NCI-H748 treated with DMSO at 0.1 percent for 48 hours (cell line): ENCODE measurements at places on chromosomes 11 and 22.

DNA sequence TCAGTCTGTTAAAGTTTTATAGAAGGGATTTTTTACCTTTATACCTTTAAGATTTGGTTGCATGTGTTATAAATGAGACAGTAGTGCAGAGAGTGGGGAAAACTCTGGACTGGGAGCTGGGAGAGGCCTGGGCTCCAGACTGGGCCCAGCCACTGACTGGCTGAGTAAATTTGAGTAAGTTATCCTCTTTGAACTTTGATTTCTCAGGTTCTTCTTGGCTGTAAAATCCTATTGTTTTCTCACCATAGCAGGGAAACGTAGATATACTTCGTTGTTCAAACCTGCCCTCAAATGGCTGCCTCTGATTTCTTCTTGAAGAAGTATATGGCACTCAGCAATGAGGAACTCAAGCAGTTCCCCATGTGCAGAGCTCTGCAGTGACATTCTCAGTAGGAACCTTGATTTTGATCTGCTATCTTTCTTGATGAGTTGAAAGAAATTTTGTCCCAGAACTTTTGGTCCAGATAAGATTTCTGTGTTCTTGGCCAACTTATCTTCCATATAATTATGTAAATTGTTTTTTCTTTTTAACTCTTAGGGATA, 8.8 kb downstream of the BMAL1 start:
- DNase-seq, result no peak

DNA sequence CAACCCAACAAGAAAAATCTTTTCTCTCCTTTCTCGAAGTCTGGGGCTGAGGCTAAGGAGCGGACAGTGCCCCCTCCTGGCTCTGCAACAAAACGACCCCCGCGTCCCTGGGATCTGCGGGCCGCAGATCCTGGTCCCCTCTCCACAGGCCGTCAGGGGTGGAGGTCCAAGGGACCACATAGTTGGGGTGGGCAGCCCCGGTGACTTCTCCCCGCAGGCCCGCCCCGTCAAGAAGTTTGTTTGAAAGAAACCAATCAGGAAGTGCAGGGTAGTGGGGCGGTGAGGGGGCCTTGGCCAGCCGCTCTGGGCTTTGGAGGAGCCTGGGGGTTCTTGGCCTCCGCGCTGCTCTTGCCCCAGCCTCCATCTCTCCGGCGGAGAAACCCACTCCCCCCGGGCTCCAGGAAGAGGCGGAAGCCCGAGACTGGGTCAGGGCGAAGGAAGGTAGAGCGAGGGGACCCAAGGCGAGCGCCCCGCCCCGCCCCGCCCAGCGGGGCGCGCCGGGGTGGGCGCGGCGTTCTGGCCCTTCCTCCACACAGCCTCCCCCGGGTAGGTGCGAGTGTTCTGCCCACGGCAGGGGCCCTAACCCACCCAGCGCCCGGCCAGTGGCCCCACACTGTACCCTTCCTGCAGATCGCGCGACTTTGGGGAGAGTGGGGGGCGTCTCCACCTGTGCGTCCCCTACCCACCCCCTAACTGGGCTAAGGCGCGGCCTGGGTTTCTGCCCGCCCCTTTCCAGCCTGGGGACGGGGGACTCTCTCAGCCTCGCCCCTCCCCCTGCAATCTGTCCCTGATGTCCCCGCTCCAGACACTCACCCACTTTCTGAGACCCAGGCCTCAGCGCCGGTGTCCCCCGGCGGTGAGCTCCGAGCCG, 1.3 kb downstream of the TP53I11 start:
- DNase-seq, result no peak

DNA sequence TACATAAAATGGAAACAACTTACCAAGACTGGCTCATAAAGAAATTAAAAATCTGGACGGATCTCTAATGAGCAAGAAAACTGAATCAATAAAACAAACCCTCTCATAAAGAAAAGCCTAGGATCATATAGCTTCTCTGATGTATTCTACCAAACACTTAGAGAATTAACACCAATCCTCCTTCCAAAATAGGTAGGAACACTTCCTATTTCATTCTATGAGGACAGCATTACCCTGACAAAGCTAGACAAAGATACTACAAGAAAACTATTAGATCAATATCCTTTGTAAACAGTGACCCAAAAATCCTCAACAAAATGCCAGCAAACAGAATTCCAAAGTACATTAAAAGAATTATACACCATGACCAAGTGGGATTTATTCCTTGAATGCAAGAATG, 52.9 kb upstream of the CLTCL1 start:
- DNase-seq, result no peak

- DNase-seq, result no peak
Observed at GRCh38 chr22:29344137-29344536, 28.6 kb upstream of the RASL10A start.

- no peak for DNase-seq
Observed at GRCh38 chr11:3037945-3038271, 19.3 kb downstream of the CARS1 start.

DNA sequence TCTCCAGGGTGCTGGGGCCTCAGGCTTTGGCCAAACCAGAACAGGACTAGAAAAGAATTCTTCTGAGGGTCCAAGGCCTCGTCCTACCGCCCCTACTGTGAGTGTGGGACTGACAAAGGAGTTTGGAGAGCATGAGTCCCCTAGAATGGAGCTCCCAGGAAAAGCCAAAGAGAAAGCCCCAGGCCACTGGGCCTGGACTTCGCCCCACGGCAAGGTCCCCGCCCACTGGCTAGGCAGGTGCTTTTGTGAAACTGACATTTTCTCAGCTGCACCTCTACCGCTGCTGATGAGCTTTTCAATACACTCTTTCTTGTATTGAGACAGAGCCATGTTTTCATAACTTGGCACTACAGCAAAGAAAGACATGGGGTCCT, 9.7 kb upstream of the FGF3 start:
- DNase-seq, result no peak

DNA sequence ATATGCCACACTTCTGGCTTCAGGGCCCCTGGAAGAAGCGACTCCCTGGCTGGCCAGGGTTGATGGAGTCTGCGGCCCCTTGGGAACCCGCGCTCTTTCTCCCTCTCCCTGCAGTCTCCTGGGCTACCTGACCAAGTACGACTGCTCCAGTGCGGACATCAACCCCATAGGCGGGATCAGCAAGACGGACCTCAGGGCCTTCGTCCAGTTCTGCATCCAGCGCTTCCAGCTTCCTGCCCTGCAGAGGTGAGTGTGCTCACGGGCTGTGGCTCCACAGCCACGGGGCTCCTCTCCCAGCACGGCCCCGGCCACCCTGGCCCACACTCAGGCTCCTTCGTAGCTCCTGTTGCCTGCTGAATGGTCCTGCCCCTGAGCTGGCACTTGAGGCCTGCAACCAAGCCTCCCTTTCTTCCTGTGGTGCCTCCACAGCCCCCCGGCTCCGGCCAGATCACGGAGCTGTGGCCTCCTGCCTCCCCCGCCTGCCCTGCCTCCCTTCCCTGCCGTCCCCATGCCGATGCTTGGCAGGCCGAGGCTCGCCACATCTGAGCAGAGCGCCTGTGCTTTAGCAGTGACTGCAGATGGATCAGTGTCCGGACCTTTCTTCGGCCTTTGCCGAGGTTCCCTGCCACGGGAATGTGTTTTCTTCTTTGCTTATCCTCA, 36.2 kb upstream of the KRTAP5-7 start:
- DNase-seq, result no peak

DNA sequence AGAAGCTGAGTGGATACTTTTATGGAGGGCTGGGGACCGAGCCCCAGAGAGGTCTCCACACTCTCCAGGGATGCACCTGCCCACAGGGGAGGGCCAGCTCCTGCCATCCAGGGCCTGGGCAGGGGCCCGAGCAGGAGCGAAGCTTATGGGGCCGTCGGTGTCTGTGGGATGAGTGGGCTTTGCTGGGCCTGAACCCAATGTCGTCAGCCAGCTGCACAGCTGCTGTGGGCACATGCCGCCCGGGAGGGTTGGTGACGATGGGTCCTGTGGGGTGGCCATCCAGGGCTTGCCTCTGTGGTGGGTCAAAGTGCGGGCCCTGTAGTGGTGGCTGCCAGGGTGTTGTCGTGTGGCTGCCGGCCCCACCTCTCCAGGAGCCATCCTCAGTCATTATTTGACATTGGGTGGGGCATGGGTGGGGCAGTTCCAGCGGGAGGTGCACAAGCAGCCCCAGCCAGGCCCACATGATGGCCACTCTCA, 447.1 kb downstream of the TBC1D22A start:
- no peak for DNase-seq

DNA sequence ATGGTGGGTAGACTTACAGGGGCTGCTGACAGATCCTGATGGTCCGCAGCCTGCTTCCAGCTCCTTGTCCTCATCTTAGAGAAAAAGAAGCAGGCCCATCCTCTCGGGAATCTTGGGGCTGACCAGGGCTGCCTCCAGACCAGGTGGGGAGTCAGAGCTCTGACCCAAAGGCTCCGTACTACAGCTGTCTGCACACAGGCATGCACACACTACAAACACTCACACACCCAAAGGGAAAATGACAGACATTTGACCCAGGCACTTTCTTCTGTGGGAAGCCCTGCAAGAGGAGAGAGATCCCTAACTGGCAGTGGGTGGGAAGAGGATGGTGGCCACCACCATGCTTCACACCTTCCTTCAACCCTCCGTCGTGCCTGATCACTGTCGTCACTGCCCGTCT, 46.9 kb upstream of the MYOD1 start:
- no peak for DNase-seq

DNA sequence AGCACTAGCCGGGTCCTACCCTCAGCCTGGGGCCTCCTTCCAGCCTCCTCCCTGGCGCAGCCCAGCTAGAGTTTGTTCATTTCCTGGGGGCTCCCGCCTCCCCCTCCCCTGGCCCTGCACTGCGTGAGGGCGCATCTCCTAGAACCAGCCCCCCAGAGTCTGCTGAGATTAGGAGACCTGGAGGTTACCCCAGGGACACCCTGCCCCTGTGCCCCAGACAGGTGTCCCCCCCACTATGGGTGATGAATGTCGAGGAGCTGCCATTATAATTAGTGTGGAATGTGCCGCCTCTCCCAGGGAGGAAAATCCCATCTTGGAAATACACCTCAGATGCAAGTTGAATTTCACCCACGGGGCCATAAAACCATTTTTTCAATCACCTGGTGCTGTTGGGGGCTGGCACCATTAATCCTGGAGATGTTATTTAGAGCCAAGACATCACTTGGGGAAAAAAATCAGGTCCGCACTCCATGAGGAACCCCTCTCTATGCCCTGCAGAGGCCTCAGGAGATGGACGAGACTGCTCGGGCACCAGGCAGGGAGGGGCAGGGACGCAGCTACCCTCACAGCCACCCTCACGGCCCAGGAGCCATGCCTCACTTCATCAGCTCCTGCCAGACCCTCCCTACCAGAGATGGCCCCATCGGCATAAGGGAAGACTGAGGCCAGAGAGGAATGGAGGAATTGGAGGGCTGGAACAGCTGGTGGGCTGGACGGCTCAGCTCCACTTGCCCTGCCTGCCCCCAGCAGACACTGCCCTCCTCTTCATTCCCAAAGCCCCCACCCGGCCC, 197.5 kb downstream of the IGLL1 start:
- DNase-seq, result no peak

DNA sequence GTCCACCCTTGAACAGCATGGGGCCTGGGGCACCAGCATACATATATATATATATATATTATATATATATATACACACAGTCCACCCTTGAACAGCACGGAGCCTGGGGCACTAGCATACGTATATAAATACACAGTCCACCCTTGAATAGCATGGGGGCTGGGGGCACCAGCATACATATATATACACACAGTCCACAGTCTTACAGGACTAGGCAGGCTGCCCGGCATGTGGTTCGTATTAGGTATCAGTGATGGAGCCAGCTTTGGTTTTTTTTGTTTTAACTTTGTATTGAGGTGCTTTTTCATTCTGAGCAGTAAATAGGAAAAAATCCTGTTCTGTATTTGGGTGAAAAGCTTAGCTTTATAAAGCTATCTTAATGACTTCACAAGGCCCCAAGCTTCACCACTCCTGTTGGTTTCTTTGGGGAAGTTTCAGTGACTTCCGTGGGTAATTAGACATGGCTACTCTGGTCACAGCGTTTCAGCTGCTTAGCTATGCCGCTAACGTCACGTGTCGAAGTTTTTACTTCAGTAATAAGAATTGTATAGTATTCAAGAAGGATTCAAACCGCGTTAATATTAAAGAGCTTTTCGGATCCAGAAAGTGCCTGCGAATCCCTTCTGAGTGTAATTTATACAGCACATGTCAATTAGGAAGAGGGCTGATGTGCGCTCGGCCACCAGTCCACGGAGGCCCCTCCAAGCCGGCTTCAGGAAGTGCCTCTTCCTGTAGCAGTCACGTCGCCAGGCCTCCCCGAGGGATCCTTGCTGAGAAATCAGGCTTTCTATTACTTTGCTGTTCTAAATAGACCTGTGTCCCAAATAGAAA, 179.7 kb downstream of the TBC1D22A start:
- DNase-seq, result no peak

DNA sequence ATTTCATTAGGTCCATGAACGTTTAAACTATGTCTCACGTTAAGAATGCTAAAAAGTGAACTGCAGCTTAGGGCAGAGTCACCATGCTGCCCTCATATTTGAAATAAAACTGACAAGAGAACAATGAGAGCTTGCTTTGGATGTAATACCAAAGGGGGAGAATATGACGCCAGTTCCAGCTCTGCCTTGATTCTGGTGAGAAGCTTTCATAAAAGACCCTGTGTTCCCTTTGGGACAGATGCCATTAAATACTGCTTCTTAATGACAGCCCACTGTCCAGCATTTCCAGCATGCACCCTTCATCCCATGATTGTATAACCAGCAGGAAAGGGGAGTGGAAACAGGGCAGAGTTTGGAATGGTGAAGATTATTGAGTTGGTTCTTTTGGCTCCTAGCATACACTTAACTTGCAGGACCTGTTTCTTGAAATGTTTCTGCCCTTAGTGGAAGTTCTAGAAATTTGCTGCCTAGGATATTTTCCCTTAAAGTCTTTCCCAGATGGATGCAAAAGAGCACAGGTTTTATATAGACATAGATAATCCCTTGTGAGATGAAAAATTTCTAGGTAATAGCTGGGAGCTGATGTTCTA, 139.3 kb upstream of the LDLRAD3 start:
- no peak for DNase-seq

GRCh38 chr22:22865311-22866072, 22.1 kb upstream of the IGLL5 start:
- no peak for DNase-seq

DNA sequence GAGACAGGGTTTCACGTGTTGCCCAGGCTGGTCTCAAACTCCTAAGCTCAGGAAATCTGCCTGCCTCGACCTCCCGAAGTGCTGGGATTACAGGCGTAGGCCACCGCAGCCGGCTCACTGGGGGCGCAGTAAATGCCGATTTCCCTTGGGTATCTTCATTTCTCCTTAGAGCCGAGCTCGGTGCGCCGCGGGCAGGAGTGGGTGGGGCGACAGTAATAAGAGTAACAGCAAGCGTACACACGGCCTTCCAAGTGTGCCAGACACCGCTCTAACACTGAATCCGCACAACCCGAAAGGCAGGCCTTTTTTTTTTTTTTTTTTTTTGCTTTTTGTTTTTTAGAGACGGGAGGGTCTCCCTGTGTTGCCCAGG, 500 bp upstream of the ADSL start:
- DNase-seq, result peak; percentile 26

- DNase-seq, result no peak
Observed at GRCh38 chr11:2837096-2837601, 48.4 kb downstream of the CDKN1C start.
